Heart left ventricle (tissue), 16 donors: ENCODE measurements at places on chromosomes 16 and 17. TPM values are rescaled to one million over a fixed set of nuclear protein-coding genes. Genes with fewer than 3 reads are reported as not detected.

Gene RBFOX1
- 52.9 TPM for total RNA-seq

GRCh38 chr17:58532555-58532951, 18.1 kb upstream of the MTMR4 start:
- DNase-seq = no peak

Gene C17orf78
- total RNA-seq = not detected

GRCh38 chr17:52827526-52827925, 669.0 kb upstream of the CA10 start:
- DNase-seq = no peak

Gene HIGD1B
- 4.3 TPM for total RNA-seq

Gene TRPV3
- total RNA-seq = 0.74 TPM

Gene SLC5A11
- total RNA-seq = not detected

GRCh38 chr17:15265131-15265530, at the start of gene PMP22:
PMP22 (minus strand) TSS chr17:15265326; CDS start chr17:15260727, 4,599 bp downstream.
- DNase-seq = peak; percentile 64

DNA sequence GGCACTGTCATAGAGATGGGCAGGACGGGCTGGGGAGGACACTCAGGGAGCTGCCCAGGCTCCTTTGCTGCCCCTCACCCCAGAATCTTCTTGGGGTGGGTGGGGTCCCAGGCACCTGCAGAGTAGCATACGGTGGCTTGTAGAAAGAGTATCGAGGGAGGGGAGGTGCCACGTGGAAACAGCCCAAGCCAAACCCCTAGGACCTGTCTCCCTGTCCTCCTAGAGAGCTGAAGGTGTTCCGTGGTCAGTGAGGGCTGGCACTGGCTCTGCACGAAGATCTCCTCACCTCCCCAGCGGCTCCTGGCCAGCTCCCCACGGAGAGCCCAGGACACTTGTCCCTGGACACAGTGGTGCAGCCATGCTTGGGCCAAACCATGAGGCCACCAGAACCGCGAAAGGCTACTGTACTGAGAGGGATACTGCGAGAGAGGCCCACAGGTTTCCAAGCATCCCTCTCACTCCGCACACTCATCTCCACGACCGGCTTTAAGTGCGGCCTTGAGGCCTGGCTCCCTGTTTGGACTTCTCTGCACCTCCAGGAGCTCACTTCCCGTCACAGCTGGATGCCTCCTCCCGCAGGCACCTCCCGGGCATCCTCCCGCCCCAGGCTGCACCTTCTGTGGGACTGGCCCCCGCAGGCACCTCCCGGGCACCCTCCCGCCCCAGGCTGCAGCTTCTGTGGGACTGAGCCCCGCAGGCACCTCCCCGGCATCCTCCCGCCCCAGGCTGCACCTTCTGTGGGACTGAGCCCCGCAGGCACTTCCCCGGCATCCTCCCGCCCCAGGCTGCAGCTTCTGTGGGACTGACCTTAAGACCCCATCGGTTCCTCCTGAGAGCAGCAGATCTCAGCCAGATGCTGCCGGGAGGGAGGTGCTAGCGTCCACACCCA, 2.0 kb upstream of the MAFG start:
- DNase-seq = no peak

Gene RCVRN
- 0.29 TPM for total RNA-seq

DNA sequence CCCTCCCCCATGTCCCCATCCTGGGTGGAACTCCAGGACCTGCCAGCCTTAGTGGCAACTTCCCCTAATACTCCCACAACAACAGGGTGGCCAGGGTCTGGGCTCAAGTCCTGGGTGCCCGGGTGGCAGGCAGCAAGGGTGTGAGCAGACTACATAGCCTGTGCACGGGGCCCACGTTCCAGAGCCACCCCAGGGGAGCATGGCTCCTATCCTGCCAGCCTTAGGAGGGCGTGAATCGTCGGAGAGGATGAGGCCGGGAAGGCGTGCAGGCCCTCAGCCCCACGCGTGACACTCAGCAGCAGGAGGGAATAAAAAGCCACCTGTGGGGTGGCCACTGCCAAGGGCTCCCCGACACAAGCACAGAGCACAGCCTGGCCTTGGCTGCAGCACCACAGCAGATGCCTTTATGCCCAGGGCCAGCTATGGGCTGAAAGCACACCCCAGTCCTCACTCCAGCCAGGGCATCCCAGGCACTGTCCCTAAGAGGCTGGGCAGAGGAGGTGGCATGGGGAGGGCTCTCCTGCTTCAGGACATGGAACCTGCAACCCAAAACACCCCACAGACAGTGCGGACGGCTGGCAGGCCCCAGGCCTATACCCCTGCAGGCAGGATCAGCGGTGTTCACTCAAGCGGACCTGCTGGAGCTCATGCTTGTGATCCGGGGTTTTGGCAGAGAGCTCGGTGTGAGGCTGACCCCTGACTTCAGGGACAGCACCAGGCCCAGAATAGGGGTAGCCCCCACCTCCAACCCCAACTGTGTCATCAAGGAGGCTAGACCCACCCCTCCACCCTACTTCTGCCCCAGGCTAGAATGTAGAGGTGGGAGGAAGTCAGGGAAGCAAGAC, 2.7 kb downstream of the BCAR1 start:
- DNase-seq = no peak

GRCh38 chr16:81719993-81720392, 59.1 kb upstream of the PLCG2 start:
- DNase-seq = no peak

Gene DPEP2
- 0.64 TPM for total RNA-seq

DNA sequence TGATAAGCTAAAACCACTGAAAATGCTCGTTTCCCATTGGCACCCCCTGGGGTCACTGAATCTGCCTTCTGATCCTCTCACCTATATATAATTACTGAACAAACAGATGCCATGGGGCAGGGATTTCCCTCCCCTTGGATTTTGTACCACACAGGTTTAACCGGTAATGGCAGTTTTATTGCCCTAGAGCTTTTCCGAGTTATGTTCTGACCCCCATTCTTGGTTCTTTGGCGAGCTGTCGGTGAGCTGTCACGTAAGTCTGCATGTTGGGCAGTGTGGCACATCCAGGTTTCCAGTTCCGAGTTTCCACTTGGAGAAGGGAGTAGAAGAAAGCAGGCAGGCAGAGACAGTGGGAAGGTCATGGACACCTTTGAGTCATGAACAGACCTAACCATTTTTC, 7.1 kb downstream of the TMEM97 start:
- no peak for DNase-seq

Gene STAC2
- total RNA-seq = 0.65 TPM

Gene CDRT15L2
- not detected for total RNA-seq

Gene PFN1
- total RNA-seq = 187 TPM
